HTR-8/SVneo (cell line): ENCODE measurements at places on chromosomes 16 and 17.

- no peak for DNase-seq
Measured at GRCh38 chr16:57147381-57148221, 38.2 kb downstream of the PSME3IP1 start.

DNA sequence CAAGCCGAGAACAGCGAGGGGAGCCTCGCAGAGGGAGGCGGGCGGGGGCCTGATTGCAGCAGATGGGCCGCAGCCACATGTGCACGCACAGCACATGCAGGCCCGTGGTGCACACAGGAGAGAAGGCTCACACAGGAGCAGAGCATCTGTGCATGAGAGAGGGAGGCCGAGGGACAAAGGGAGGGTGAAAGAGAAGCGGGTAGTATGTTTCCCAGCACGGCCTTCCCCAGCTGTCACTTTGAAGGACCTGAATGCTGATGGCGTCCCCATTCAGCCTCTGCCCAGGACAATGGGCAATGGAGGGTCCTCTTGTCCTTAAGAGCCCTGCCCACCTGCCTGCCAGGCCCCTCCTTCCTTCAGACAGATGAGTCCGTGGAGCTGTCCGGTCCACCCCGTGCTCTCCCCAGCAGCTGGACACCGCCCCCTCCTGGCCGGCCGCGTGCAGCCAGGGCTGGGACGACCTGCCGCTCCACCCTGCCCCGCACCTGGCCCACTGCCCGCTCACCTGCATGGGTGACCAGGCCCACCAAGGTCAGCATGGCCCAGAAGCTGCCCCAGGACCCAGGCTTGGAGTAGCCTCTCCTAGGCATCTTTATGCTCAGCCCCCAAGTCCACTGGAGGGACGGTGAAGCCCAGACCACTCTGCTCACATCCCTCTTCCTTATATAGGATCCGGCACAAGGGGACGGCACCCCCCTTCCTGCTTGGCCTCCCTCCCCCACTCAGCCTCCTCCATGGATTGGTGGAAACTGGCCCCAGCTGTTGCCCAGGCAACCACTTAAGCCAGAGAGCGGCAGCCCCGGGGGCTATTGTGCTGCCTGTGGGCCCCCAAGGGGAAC is at the start of gene BTBD17:
Gene BTBD17, minus strand, starts transcription at position 639 of the 839 bp plus-strand sequence. Its CDS starts 49 bp downstream, at position 590.
- DNase-seq = no peak

- no peak for DNase-seq
Measured at GRCh38 chr16:22192261-22193062, 13.6 kb upstream of the EEF2K start.

- peak; percentile 78 for DNase-seq
Measured at GRCh38 chr16:68790130-68790761, 53.1 kb upstream of the TANGO6 start.

- DNase-seq = no peak
Measured at GRCh38 chr17:81053041-81053970, 18.4 kb downstream of the BAIAP2 start.
